ENCODE measurements at places on chromosomes 5 and 9.

- no peak for DNase-seq
Measured at GRCh38 chr9:109728686-109729300, 51.2 kb upstream of the PALM2AKAP2 start.

- no peak for DNase-seq
Measured at GRCh38 chr5:8333485-8333884, 464.5 kb downstream of the MTRR start.

GRCh38 chr9:14106699-14107098 is 207.2 kb downstream of the NFIB start:
- no peak for DNase-seq

GRCh38 chr5:6713274-6714225 is at the start of gene TENT4A:
Gene TENT4A (plus strand): TSS chr5:6713432. CDS start chr5:6713984, 552 bp downstream.
- peak; percentile 75 for DNase-seq

DNA sequence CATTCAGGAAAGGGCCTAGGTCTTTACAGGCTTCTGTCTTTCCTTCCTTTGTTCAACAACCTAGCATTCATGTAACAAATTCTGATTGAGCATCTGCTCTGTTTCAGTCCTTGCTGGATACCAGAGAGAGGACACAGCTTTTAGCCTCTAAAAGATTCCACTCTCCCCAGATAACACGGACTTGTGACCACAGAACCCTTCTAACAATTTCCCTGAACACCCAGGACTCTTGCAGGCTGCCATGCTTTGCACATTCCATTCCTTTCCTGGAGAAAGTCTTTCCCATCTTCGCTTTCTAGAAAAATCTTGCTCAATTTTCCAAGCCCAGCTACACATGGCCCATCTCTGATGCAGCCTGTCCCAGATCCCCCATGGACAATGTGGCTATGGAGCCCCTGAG is 310.9 kb downstream of the ACTL7B start:
- DNase-seq = no peak

- DNase-seq = no peak
Measured at GRCh38 chr9:79145442-79145841, 426.3 kb upstream of the TLE4 start.

Data from heart left ventricle (tissue), 16 donors.